Natural killer cell (primary cell): ENCODE measurements at places on chromosomes 1 and 21. TPM values are rescaled to one million over a fixed set of nuclear protein-coding genes. Genes with fewer than 3 reads are reported as not detected.

- peaks cover 71% of the 10 kb centered on the region for H3K4me1 ChIP-seq
- H3K4me3 ChIP-seq, result peak overlapping the region; percentile 70
- peak; percentile 87 for DNase-seq
- H3K27ac ChIP-seq, result peak overlapping the region; percentile 87
- H3K36me3 ChIP-seq, result peaks cover 20% of the 10 kb centered on the region
Measured at GRCh38 chr1:206556750-206557635, 49.7 kb downstream of the RASSF5 start.

GRCh38 chr1:54791880-54792522 is 9.1 kb downstream of the TTC22 start:
- no peak overlapping the region for H3K4me3 ChIP-seq
- no peak overlapping the region for H3K27ac ChIP-seq
- DNase-seq, result peak; percentile 47

Gene CBS
- 0.84 TPM for total RNA-seq

DNA sequence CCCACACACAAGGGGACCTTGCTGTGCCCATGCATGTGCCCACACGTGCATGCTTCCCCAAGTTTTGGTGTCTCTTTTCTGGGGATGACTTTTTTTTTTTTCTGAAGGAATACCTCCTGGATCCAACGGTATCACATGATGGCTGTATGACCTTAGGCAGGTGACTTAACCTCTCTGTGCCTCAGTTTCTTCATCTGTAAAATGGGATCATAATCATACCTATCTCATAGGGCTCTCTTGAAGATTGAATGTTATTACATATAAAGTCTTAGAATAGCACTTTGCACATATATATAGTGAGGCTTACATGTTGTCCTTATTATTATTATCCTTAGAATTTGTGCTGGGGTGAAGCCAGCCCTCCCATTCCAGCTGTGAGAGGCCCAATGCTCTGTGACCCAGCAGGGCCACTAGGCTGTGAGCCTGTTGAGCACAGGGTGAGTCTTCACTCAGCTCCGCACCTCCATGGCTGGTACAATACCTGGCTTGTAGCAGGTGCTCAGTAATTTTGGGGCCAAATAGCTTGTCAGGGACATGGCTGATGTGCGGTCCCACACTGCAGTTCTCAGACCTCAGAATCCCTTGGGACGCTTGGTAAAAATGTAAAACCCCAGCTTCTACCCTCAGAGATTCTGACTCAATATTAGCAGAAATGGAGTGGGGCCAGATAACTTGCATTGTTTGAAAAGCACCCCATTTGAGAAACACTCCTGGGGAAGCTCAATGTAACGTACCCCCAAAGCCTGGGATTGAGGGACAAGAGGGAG is 20.6 kb downstream of the STUM start:
- no peak for DNase-seq
- no peaks in the 10 kb centered on the region for H3K36me3 ChIP-seq
- no peaks in the 10 kb centered on the region for H3K4me1 ChIP-seq
- no peak overlapping the region for H3K27ac ChIP-seq
- no peak overlapping the region for H3K4me3 ChIP-seq
- peaks cover 3% of the 10 kb centered on the region for H3K27me3 ChIP-seq

GRCh38 chr1:26360807-26361604 is 7.1 kb upstream of the CRYBG2 start:
- no peak overlapping the region for H3K4me3 ChIP-seq
- H3K27me3 ChIP-seq, result peaks cover 32% of the 10 kb centered on the region
- DNase-seq, result no peak
- H3K4me1 ChIP-seq, result peaks cover 48% of the 10 kb centered on the region
- H3K36me3 ChIP-seq, result no peaks in the 10 kb centered on the region

GRCh38 chr21:34296878-34297277 is 66.9 kb upstream of the KCNE2 start:
- no peak overlapping the region for H3K27ac ChIP-seq
- H3K27me3 ChIP-seq, result no peaks in the 10 kb centered on the region
- no peaks in the 10 kb centered on the region for H3K36me3 ChIP-seq
- no peak for DNase-seq
- no peak overlapping the region for H3K4me3 ChIP-seq

GRCh38 chr1:76340056-76340455 is 265.5 kb downstream of the ST6GALNAC3 start:
- no peaks in the 10 kb centered on the region for H3K27me3 ChIP-seq
- no peak for DNase-seq
- H3K27ac ChIP-seq, result no peak overlapping the region

GRCh38 chr1:202809597-202810159 is 1.1 kb upstream of the PCAT6 start:
- H3K36me3 ChIP-seq, result no peaks in the 10 kb centered on the region
- peaks cover 22% of the 10 kb centered on the region for H3K4me1 ChIP-seq
- H3K4me3 ChIP-seq, result no peak overlapping the region
- H3K27me3 ChIP-seq, result no peaks in the 10 kb centered on the region
- no peak for DNase-seq

DNA sequence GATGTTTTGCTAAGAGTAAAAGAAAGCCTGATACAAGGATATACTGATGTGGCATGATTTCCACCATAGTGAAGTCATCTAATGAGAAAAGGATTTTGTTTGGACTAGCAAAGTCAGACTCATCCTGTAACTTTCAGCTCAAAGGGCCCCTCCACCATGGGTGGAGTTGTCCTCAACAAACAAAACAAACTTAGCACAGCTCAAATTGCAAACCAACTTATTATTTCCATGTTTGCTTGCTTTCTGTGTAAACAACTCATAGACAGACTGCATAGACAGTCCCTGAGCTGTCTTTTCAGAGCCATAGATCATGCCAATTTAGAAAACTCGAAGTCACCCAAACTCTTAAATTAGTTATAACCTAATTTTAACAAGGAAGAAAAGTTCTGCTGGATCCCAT is 69.4 kb upstream of the VAV3 start:
- no peaks in the 10 kb centered on the region for H3K4me1 ChIP-seq
- no peaks in the 10 kb centered on the region for H3K36me3 ChIP-seq
- no peak for DNase-seq
- H3K27me3 ChIP-seq, result no peaks in the 10 kb centered on the region

Gene OR2G6
- total RNA-seq, result not detected

DNA sequence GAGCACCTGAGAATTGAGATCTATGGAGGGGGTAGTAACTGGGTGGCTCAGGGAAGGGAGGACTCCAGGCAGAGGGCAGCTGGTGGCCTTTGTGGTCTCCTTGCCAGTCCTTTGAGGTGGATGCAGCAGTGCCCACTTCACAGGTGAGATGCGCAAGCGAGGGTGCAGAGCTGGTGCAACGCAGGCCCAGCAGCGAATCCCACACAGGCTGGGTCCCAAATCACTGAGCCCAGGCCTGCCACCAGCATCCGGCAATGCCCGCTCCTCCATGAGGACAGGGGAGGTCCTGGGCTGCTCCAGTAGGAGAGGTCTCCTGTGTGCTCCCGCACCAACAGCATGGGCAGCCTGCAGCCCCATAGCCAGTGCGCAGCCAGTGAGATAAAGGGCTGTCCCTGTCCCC is 318.0 kb downstream of the PCP4 start:
- H3K4me3 ChIP-seq, result no peak overlapping the region
- H3K4me1 ChIP-seq, result no peaks in the 10 kb centered on the region
- H3K27me3 ChIP-seq, result no peaks in the 10 kb centered on the region
- no peak overlapping the region for H3K27ac ChIP-seq
- no peaks in the 10 kb centered on the region for H3K36me3 ChIP-seq

Gene ELAPOR1
- total RNA-seq, result 6.2 TPM

DNA sequence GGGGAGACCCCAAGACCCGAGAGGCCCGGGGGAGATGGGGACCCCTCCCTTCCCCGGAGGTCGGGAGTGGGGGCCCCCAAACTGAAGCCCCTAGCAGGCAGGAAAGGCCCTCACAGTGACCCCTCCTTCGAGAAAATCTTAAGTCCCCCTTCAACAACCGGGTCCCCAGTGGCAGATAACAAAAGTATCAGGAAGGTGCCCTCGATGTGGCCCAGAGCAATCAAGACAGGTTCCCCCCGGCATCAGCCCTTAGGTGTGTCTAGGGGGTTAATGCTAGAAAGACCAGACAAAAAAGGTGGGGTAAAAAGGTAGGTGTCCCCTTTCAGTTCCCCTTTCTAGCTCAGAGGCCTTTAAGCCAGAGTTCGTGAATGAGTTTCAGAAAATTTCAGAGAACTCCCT is 282 bp upstream of the ECE1 start:
- peak overlapping the region; percentile 73 for H3K27ac ChIP-seq
- H3K27me3 ChIP-seq, result no peaks in the 10 kb centered on the region
- peak overlapping the region; percentile 44 for H3K4me3 ChIP-seq
- DNase-seq, result peak; percentile 59
- H3K4me1 ChIP-seq, result peaks cover 65% of the 10 kb centered on the region

GRCh38 chr1:203325418-203326091 is 20.2 kb downstream of the BTG2 start:
- H3K27ac ChIP-seq, result peak overlapping the region; percentile 95
- H3K27me3 ChIP-seq, result no peaks in the 10 kb centered on the region
- no peak for DNase-seq
- peaks cover 79% of the 10 kb centered on the region for H3K4me1 ChIP-seq

DNA sequence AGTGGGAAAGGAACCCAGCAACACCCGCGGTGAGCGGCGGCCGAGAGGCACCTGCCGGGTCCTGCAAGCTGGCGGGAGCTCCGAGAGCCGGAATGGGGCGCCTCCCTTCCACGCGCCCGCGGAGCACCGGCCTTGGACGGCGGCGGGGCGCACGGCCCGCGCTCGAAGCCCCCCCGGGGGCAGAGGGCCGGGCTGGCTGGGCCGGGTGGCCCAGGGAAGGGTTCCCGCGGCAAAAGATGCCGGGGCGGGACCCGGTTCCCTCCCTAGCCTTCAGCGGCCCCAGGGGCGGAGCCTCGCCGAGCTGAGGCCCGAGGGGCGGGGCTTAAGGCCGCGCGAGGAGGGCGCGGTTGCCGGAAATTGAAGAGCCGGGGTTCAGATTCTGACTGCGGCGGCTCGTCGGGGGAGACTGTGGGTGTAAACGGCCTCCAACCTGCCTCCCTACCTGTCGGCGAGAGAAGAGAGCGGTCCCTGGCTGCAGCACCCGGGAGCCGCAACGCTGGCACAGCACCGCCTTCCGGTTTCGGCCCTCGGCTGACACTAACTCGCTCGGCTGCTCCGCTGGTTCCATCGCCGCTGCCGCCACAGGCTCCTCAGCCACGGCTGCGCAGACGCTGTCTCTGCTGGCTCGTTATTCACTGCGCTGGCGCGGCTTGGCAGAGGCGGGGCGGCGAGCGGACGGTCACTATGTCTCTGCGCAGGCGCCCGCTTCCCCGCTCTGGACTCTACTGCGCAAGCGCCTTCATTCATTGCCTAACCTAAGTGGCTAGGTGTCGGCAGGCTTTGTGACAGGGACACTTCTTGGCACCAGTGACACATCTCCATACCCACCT is at the start of gene RABIF:
Gene RABIF, minus strand, starts transcription at position 619 of the 830 bp plus-strand sequence. Its CDS starts 51 bp downstream, at position 568.
- H3K36me3 ChIP-seq, result peaks cover 24% of the 10 kb centered on the region
- peak within 1 kb of the TSS; percentile 75 for H3K4me3 ChIP-seq
- peak; percentile 96 for DNase-seq

Gene RNASEL
- 4.8 TPM for total RNA-seq
